ENCODE measurements at places on chromosomes 3 and 15.

DNA sequence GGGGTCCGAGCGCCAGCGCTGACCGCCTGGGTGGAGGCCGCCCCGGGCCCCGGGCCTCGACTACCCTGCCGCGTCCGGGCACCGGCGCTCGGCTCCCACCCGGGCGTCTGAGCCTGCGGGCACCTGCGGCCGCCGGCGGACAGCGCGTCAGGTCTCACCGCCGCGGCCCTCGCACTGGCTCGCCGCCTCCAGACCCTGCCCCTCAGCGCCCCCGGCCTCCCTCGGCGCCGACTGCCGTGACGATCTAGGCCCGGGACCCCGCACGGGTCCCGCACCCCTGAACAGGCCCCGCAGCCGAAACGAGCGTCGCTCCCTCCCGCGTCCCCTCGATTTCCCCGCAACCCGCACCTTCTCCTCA lies 297 bp downstream of the PRC1 start:
- peak; percentile 44 for DNase-seq

DNA sequence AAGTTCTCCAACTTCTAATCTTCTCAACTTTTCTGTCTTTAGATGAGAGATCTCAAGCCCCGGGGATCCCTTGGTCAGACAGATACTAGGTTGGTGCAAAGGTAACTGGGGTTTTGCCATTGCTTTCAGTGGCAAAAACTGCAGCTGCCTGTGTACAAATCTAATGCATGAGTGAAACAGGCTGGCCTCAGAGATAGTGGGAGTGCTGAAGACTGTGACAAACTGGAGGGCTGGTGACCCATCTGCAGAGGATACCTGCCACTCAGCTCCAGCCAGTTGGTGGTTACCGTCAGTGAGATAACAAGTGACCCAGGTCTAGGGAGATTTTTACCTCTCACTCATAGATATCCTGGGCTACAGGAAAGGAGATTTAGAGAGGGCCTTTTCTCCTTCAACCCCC lies 85.7 kb downstream of the RYR3 start:
- no peak for DNase-seq

GRCh38 chr3:143859465-143860203 lies 11.4 kb upstream of the SLC9A9 start:
- no peak for DNase-seq

DNA sequence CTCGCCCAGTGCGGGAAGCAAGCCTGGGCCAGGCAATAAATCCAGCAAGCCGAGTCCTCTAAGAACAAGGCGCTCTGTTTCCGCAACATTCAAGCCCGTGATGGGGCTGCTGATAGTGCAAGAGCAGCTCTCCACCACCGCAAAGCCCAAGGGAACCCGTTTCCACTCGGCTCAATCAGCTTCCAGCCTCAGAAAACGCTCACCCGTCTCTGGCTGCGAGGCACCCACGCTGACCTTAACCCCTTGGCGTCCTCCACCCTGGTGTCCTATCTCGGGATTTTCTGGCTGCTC lies 17.8 kb downstream of the SPATA12 start:
- DNase-seq = peak; percentile 55

DNA sequence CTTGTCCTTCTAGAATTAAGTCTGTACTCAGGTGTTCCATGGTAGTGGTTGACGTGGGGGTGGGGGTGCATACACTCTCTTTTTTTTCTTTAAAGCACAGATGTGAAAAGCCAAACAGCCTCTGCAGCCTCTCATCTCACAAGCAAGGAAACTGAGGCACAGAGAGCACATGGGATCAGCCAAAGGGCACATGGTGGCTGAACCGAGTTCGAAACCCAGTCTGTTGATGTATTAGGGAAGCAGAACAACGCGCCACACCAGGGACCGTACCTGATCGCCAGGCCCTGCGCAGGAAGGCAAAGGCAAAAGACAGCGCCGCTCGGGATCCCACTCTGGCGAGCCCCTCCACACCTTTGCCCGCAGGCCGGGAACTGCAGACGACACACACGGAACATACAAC lies 47.3 kb downstream of the HERC2 start:
- DNase-seq = no peak

DNA sequence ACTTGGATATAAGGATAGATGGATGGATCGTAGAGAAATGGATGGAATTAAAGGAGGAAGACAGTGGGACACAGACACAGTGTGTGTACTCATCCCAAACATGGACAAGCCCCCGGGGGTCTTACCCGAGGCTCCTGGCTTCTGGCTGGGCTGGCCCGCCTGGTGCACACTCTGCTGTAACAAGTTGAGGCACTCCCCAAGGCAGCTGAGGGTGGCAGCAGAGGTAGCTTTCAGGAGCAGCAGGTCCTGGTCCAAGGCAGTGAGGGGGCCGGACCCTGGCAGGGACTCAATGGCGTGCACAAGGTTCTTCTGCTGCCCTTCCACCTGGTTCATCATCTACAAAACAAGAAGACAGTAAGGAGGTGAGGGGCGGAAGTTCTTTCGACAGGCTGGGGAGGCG lies 215.1 kb downstream of the STT3B start:
- no peak for DNase-seq

DNA sequence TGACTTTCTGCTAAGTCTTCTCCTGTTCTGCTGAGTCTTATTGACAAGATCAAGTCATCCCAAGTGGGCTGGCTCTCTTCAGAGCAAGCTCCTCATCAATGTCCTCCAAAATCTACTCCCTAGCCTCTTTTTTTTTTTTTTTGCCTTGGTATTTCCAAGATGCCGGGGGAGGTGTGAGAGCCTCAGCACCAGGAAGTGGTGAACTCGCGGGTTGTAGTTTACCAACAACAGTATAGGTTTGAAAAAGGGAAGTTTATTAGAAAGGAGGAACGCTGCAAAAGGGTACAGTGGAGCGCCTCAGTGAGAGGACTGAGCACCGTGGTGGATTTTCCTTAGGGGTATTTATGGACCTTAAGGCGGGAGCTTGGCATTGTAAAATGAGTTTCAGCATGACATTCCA lies 94.3 kb upstream of the SGO1 start:
- no peak for DNase-seq

GRCh38 chr3:150147776-150148175 lies 177.1 kb upstream of the PFN2 start:
- peak; percentile 21 for DNase-seq

GRCh38 chr3:169564883-169565282 lies 98.6 kb downstream of the MECOM start:
- DNase-seq = no peak

GRCh38 chr3:36871379-36872126 lies 73.3 kb downstream of the TRANK1 start:
- no peak for DNase-seq

GRCh38 chr3:112781599-112781998 lies 65.1 kb downstream of the CD200R1L start:
- DNase-seq = no peak

DNA sequence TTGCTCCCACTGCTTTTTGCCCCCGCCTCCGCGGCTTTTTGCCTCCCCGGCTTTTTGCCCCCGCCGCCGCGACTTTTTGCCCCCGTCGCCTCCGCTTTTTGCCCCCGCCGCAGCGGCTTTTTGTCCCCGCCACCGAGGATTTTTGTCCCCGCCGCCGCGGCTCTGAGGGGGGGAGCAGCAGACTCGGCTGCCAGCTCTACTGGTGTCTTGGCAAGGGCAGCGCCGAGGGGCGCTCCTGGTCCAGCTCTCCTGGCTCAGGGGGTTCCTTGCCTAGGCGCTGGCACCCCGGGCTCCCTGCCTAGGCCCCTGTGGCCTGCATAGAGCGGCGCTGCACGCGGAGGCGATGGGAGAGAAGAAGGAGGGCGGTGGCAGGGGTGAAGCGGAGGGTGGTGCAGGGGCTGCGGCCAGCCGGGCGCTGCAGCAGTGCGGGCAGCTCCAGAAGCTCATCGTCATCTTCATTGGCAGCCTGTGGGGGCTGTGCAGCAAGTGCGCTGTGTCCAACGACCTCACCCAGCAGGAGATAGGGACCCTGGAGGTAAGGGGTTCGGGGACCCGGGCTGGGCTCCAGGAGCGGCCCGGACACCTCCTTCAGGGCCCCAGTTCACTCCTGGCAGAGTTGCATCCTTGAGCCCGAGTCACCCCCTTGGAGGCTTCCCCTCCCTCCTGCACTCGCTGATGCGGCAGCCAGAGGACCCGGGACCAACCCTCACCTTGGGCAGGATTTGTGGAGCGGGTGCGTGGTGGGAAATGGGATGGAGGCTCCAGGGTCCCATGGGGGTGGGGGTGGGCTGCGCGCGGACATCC lies 642.4 kb downstream of the GOLGA6L6 start:
- DNase-seq = no peak

DNA sequence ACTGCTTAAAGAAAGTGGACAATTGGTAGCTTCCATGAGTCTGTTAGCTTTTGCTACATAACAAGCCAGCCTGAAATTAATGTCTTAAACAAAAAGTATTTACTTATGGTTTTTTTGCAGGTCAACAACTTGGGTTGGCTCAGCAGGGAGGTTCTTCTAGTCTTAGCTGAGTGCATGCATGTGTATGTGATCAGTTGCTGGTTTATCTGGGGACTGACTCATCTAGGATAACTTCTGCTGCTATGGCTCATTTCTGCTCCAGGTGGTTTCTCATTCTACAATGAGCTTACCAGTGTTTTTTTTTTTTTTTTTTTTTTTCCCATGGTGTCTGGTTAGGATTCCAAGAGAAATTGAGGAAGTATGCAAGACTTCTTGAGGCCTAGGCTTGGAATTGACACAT lies 244.7 kb downstream of the NSUN3 start:
- DNase-seq = no peak

DNA sequence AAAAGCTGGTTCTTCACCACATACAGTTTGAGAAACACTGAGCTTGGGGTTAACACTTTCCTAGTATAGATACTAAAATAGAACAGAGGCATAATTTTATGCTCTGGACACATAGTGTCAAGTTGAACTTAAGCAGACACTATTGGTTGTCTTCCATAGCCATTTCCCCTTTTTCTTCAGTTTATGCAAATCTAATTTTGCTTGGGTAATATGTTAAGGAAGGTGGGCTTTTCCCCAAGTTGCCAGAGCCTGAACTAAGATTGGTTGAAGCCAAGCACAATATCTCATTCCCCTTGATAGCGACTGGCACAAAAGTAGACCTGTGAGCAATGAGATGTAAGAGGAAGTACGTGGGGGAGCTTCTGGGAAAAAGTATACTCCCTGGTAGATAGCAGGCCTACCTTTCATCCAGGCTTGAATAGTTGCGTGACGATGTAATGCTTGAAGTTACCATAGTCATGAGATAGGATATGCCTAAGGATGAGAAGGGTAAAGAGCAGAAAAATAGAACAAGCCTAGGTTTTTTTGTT lies 4.5 kb upstream of the POPDC2 start:
- DNase-seq = no peak

DNA sequence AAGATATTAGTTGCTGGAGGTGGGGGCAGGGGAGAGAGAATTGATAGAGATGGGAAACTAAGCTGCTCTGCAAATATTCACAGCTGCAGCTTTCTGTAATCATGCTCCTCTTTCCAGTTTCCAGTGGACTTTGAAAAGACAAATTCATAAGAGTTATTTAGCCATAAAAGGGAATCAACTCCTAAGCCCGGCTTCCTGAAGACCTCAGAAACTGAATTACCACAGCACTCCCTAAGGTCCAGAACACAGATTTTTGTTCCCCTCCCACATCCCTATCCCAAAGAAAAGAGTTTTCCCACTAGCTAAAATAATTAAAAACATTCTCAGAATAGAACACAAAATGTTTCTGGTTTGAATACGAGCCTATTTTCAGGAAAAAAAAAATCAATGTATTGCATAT lies 871.8 kb upstream of the NR2F2 start:
- DNase-seq = no peak

GRCh38 chr15:75008629-75009326 lies 13.4 kb downstream of the SCAMP5 start:
- DNase-seq = no peak

GRCh38 chr3:190810957-190811356 lies 51.5 kb downstream of the GMNC start:
- DNase-seq = no peak

- DNase-seq = no peak
Measured at GRCh38 chr3:190188197-190188596, 67.5 kb upstream of the P3H2 start.

DNA sequence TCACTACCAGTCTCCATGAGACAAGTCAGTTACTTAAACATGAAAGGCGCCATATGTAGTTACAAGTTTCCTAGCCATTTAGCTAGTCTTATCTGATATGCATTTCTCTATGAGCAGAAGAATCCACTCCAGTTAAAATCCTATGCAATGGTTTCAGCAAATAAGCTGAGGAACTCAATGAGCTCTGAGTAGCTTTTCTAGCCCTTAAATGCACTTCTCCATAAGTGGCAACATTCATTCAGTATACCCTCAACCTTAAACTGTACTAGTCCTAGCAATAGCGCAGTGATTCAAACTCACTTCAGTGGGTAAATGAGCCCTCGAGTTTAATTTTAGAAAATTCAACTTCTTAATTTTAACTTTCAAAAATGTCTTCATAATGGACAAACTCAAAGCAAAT lies 7.7 kb downstream of the COMMD2 start:
- DNase-seq = no peak

GRCh38 chr15:70202756-70203155 lies 105.0 kb upstream of the TLE3 start:
- DNase-seq = no peak

DNA sequence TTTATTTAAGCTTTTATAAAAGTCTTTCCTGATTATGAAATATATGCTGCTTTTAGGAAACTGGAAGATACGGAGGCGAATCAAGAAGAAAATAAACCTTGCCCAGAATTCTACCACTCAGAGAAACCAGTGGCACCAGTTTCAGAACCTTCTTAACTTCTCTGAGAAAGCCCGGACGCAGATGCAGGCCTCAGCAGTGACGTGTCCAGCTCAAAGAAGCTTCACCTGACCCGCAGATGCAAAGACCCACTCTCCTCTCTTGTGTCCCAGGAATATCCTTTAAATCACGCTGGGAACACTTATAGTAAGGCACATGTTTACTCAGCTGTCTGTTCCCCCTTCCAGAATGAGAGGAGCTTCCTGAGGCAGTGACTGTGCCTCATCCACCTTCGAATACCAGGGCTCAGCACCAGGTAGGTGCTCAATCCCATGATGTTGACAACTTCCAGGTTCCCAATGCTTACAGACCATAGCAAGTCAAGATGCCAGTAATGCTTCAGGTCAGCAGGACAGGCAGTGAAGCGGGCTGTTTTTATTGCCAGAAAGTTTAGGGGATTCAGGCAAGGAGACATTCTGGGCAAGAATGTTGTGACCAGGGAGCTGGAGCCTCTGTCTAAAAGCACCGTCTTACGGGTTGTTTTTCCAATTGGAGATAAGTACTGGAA lies 39.9 kb upstream of the LDHAL6B start:
- DNase-seq = no peak

- peak; percentile 3 for DNase-seq
Measured at GRCh38 chr3:104102386-104102785, 1264.3 kb upstream of the ALCAM start.

GRCh38 chr3:72145506-72146380 lies 360.8 kb upstream of the PROK2 start:
- no peak for DNase-seq

DNA sequence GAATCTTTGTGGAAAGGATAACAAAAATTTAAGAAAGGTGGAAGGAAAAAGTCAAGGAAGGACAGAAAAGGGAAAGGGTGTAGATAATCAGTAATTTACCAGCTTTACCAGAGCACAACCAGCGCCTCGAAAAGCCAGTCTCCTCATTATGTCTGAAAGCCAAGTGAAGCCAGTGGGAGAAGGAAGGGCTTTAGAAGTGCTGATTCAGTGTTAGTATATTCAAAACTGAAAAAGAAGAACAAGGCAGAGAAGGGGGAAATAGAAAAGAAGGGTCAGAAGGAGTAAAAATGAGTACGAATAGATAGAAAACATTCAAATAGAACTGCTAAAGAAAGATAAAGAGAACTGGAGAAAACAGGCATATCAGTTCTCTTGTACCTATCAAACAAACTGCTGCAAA lies 4.1 kb downstream of the PBRM1 start:
- DNase-seq = peak; percentile 1
